ENCODE measurements at places on chromosomes 12 and 14. TPM values are rescaled to one million over a fixed set of nuclear protein-coding genes. Genes with fewer than 3 reads are reported as not detected.

EPYC gene
- not detected for polyA plus RNA-seq

ADAM20 gene
- polyA plus RNA-seq: not detected

KRT78 gene
- not detected for polyA plus RNA-seq

PRB2 gene
- polyA plus RNA-seq: not detected

All from Purkinje cell (primary cell).